Activated T-helper 1 cell treated with anti-CD3 and anti-CD28 coated beads, Interleukin-2, amount 50 U/mL, for 16 hours (primary cell): ENCODE measurements at places on chromosomes 7 and 10.

GRCh38 chr7:141475679-141476078 is 75.5 kb upstream of the AGK start:
- DNase-seq: no peak

DNA sequence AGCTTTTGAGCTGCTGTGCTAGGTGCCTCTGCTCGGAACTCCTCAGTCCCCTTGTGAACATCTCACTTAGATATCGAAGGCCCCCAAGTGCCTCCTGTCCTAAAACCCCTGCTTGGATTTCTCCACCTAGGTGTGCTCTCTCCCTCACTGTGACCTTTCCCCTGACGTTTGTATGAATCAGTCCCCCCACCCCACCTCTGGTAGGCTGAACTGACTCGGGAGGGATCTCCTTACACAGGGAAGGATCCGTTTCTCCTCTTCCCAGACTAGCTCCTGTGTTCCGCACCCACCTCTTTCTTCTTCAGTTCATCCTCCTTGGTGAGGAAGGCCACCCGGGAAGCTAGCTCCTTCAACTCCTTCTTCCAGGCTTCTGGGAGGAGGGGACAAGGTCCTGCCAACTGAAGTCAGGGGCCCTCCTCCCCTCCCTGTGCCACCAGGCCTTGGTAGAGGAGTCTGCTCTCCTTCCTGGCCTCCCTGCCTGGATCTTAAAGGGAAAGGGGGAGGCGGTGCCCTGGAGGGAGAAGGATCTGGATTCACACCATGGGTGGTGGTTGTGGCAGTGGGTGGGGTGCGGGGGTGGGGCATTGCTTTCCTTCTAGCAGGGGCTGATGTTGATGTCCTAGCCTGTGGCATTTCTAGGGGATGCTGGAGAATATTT is 6.8 kb downstream of the TBATA start:
- DNase-seq: no peak

DNA sequence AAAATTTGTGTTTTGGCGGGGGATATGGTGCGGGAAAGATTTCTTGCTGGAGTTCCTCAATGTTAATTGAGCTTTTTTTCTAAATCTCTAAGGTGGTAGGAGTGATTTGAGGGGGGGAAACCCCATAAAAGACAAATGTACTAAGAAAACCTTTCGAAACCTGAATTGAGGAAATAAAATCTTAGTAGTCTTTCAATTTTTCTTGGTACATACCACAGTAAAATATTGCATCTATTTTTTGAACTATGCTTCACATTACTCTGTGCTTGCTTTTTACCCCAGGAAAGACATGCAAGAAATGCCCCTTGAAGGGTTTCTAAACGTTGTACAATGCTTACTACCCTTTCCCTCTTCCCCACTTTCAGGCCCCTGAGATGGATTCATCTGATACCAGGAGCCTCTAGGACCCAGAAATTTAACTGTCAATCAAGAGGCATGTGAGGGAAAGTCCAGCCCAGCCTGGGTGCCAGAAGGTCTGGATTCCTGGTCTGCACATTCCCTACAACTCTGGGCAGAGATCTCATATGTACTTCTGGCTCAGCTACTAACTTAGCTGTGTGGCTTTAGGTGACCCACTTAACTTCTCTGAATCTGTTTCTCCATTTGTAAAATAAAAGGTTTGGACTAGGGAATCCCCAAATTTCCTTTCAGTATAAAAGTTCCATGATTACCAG is 5.8 kb upstream of the PDCD4 start:
- DNase-seq: no peak

DNA sequence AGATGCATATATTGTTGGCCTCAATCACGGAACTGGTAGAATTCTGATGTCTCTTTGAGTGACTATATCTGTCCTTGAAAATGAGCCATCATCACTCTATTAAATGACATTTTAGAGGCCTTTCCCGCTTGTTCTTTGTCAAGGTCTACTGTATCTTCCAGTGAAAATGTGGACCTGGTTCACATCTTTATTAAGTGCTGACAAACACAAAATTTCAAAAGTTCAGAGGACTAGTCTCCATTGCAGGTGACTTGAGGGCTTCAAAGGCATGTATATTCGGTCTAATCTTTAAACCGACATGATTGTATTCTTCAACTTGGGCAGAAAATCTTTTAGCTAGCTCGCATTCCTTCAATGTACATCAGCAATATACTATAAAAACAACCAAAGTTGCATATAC is 36.6 kb upstream of the VWDE start:
- no peak for DNase-seq

- DNase-seq: no peak
Observed at GRCh38 chr10:80542053-80542452, 4.4 kb downstream of the SH2D4B start.

GRCh38 chr7:129829737-129830631 is 122.8 kb downstream of the UBE2H start:
- DNase-seq: peak; percentile 39

DNA sequence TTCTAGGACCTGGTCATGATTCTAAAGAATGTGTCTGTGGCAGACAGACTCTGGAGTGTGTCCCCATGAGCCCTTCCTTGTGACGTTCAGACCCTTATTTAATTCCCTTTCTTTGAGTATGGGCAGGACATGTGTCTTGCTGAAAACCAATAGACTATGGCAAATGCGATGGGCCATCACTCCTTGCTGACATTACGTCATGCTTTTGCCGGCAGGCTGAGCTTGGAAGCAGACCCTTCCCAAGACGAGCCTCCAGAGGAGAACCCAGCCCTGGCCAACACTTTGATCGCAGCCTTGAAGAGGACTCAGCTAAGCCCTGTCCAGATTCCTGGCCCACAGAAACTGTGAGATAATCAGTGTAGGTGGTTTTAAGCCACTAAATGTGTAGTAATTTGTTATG is 18.4 kb upstream of the TMEM236 start:
- DNase-seq: no peak

GRCh38 chr7:13153742-13154141 is 466.3 kb downstream of the ARL4A start:
- DNase-seq: no peak

- no peak for DNase-seq
Observed at GRCh38 chr7:97128736-97129135, 11.2 kb downstream of the SDHAF3 start.

DNA sequence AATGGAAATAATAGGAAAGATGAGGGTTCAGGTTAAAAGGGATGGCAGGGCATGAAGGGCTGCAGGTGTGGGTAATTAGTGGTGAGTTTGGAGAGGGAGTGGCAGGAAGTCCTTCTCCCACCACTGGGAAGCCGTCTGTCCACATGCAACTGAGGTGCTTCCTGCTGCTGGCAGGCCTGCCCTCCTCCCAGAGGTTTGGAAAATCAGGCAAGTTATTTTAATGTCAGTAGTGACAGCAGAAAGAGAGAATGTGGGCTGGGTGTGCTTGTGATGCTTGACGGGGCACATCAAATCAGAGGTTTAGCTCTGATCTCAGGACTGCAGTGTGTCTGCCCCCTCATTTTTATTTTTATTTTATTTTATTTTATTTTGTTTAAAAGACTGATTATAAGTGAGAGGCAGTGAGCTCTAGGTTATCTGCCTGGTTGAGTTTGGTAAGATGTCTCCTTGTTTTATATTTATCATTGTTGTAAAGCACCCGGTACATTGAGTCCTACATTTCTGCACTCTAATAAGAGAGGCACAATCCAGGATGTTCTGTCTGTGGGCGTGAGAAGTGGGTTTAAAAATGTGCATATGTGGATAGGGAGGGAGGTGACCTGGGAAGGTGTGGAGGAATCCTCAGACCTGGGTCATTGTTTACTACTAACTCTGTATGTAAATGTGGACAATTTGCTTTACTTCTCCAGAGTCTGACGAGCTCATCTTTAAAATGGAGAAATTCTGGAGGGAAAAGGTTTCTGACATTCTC is 504.4 kb downstream of the LRMDA start:
- DNase-seq: no peak

- no peak for DNase-seq
Observed at GRCh38 chr10:119343011-119343601, 135.7 kb downstream of the GRK5 start.

DNA sequence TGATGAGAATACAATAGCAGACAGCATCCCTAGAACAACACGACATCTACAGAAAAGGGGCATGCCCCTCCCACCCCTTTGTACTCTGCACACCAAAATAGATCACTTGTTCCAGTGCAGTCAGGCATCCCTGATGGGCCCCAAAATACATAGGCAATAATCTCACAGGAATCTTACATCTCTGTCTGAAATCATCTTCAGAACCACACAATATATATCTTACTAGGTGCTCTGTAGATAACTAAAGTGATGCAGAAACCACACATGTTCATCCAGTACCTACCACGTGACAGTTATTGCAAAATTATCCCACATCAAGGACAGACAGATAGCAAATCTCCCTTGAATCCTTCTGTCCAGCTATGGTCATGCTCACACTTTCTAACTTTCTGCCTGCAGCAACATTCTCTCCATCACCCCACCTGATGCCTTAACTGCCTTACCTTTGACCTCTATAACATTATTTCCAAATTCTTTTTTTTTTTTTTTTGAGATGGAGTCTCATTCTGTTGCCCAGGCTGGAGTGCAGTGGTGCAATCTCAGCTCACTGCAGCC is 30.7 kb downstream of the ST8SIA6 start:
- DNase-seq: no peak

- DNase-seq: no peak
Observed at GRCh38 chr7:16915405-16915804, 33.6 kb upstream of the AGR3 start.

GRCh38 chr7:111009526-111010040 is 81.3 kb upstream of the LRRN3 start:
- DNase-seq: no peak

DNA sequence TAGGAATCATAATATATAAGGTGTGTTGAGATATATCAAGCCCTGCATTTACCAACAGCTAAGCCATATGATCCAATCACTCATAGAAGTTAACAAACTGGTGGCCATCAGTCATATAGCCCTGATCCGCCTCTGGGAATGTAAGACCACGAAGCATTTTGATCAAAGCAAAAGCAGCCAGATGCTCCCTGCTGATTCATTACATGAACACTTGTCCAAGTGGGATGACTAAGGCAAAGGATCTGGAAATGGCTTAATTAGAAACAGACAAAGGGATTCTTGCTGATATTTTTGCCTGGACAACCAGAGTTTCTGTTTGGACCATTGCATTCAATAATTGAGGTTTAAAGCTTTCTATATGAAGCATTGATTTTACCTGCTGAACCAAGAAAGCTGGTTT is 535.5 kb downstream of the GPAM start:
- no peak for DNase-seq

DNA sequence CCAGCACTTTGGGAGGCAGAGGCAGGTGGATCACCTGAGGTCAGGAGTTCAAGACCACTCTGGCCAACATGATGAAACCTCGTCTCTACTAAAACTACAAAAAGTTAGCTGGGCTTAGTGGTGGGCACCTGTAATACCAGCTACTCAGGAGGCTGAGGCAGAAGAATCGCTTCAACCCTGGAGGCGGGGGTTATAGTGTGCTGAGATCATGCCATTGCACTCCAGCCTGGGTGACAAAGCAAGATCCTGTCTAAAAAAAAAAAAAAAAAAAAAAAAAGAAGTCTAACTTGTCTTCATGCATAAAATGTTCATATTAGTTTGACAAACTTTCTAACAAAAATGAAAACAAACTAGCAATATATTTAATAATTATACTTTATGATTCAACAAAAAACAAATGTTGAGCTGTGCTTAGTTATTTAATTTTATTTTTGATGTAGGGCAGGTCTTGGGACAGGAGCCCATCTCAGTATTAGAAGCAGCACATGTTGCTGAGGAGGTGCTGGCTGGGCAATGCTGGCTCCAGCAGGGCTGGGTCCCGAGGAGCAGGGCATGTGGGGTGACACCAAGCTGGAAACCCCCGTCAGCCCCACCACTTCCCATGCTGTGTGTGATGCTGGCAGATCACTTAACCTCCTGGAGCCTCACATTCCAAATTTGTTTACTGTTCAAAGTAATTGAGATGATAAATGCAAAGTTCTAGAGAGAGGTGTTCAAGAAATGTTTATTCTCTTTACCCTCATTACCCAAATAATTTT is 335.3 kb upstream of the KLF6 start:
- no peak for DNase-seq

DNA sequence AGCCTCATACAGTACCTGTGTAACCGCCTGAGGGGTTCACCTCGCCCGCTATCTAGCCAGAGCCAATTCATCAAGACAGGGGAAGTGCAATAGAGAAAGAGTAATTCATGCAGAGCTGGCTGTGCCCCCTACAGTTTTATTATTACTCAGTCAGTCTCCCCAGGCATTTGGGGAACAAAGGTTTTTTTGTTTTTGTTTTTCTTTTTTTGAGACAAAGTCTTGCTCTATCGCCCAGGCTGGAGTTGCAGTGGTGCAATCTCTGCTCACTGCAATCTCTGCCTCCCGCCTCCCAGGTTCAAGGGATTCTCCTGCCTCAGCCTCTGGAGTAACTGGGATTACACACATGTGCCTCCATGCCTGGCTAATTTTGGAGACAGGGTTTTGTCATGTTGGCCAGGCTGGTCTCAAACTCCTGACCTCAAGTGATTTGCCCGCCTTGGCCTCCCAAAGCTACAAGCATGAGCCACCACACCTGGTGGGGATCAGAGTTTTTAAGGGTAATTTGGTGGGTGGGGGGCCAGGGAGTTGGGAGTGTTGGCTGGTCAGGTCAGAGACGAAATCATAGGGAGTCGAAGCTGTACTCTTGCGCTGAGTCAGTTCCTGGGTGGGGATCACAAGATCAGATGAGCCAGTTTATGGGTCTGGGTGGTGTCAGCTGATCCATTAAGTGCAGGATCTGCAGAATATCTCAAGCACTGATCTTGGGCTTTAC is 116.5 kb downstream of the MARCHF5 start:
- no peak for DNase-seq

DNA sequence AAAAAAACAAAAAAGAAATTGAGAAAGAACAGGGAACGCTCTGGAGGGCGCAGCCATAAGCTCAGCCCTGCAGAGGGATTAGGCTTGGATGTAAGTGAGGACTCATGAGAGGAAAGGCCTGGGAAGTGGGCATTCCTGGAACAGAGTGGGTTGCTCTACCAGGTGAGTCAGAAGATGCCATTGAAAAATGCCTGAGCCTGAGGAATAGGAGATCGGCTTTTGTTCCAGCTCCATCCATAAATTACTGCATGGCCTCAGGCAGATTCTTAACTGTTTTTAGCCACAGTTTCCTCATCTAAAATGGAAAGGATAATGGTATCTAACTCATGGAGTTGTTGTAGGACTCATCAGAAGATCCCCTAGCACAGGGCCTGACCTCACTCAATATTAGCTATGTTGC is 1.1 kb upstream of the RGR start:
- no peak for DNase-seq

GRCh38 chr7:17126413-17127268 is 171.8 kb upstream of the AHR start:
- DNase-seq: no peak

- DNase-seq: no peak
Observed at GRCh38 chr7:53521638-53522184, 486.3 kb downstream of the POM121L12 start.

- peak; percentile 69 for DNase-seq
Observed at GRCh38 chr7:47945261-47946015, 2.8 kb downstream of the PKD1L1 start.

GRCh38 chr7:117068511-117069145 is 115.3 kb downstream of the ST7 start:
- no peak for DNase-seq

DNA sequence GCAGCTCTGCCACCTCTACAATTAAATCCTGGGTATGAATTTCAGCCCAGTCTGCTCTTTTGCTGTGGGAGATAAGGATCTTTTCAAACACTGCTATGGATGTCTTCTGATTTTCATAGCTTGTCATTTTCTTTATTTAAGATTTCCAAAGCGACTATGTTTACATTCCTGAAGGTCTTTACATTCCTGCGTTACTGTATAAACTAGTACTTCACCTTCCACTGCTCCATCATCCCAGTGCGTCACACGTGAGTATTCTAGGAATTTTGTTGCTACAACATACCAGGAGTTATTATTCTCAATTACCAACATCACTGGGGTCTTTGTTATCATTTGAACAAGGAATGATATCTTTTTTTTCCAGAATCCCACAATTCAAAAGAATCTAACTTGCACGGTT is 944.7 kb downstream of the SORCS3 start:
- DNase-seq: no peak
